ENCODE measurements at places on chromosomes 4 and X. TPM values are rescaled to one million over a fixed set of nuclear protein-coding genes. Genes with fewer than 3 reads are reported as not detected.
A peak's percentile ranks its signal among the peaks of the same experiment; 100 is the strongest.

Gene HPGD
- 1.3 TPM for total RNA-seq

Gene GUCY2F
- not detected for total RNA-seq

Gene HMGN5
- total RNA-seq = 0.05 TPM

- DNase-seq = peak; percentile 16
Measured at GRCh38 chrX:68163441-68163840, 269.9 kb downstream of the OPHN1 start.

DNA sequence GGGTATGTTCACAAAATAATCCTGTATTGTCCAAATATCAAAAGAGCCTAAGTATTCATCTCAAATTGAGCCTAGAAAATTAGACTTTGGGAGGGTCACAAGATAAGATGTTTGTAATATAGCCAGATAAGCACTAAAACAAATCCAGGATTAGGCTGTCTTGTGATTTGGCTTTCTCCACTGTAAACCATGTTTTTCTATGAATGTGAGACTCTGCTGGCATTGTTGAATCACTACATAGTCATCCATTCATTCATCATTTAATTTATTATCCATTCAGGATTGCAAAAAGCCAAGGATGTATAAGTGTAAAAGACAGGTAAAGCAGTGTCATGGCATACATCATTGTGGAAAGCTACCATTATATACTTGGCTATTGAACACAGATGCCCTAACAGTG lies 148.0 kb downstream of the GRID2 start:
- no peak for DNase-seq

DNA sequence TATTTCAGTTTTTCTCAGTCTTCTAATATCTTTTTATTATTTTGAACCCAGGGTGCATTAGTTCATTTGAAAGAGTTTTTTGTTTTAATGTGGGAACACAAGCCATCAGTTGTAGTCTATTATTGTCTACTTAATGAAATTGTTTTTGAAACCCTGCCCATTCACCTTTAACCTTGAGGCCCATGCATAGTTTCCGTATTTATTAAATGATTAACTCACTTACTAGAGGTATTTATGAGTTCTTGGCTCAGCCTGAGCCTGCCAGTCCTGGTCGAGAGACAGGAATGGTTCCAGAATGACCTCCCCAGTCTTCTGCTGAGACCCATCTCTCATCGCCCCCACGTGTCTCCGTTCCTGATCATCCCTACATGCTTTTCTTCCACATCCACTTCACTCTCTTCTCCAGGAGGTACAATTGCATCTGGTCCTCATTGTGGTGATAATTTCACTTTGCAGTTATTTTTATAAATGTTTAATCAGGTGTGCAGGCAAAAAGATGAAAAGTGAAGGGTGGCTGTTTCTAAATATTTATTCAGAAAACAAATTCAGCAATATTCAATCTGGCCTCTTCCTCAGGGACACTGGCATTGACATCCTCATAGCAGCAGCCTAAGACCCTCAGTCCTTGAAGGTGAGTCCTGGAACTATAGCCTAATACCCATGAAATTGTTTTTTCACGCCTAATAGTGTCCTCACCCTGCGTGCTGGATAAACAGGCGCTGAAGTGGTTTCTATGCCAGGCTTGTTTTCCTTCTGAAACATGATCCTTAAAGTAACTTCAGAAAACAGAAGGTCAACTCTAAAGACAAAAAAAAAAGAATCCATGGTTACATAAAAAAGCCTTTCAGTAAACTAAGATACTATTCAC lies 112.8 kb downstream of the KDR start:
- no peak for DNase-seq

- DNase-seq = no peak
Measured at GRCh38 chr4:82421796-82422560, 8.3 kb downstream of the HNRNPDL start.

DNA sequence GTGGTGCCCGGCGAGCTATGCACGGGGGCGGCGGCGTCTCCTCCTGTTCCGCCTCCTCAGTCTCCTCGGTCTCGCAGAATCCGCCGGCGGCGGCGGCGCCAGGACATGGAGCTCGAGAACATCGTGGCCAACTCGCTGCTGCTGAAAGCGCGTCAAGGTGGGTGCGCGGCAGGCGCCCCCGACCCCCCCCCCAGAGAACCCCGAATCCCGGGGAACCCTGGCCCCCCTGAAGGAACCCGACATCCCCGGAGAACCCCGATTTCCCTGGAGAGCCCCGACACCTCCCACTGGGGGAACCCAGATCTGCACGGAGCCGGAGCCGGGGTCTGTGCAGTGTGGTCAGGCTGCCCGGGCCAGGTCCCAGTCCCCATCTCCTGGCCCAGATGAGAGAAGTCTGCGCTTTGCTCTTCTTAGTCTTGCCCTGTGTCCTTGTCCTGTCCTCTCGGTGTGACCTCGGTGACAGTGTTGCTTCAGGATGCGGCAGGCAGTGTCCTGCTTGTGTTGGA lies 648 bp downstream of the GRK4 start:
- DNase-seq = no peak

DNA sequence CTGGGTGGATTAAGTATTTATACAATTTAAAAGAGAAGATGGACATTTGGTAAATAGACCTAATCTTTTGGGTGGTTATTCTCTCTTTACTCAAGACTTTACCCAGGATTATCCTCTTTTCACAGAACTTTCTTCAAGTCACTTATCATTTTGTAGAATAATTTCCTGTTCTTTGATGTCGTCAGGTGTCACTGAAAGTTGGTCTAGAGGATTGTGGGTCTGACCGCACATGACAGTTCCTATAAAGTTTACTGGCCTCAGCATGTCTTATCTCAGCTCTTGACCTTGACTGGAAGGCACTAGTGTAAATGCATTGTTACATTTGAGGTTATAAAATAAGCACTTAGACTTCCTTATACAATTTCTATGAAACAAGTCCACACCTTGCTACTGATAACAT lies 139.9 kb upstream of the SLC4A4 start:
- no peak for DNase-seq

DNA sequence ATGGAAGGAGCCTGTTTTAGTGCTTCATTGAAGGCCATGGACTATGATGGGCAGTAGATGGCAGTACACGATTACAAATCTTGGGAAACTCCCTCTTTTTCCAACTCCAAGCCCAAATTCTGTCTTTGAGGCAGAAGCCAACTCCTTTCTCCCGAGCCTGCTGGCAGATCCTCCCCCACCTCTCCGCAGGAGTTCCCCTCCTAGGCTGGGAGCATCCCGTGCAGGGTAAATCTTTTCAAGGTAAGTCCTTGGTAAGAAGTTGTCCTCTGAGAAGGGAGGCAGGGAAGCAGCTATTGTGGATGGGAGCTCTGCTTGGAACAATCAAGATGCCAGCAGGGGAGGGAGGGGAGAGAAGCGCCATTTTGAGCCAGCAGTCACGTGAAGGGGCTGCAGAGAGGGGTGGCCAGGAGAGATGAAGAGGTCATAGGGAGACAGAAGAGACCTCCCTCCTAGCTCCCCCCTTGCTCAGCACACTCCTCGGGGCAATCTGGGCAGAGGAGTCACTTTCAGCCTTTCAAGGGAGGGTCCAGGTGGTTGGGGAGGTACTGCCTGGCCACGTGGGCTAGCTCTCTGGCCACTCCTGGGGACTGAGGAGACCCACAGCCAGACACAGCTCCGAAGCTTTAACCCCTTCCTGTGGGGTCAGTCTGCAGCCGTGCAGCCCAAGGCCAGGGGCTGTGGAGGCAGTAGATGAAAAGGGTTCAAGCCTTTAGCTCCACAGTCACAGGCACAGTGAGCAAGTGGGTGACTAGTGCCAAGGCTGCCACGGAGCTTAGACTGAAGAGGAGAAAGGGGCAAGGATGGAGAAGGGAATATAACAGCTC lies 9.6 kb downstream of the CC2D2A start:
- peak; percentile 84 for DNase-seq

GRCh38 chr4:184417802-184418511 lies 56.4 kb downstream of the IRF2 start:
- peak; percentile 89 for DNase-seq

- no peak for DNase-seq
Measured at GRCh38 chrX:57519578-57520118, 72.2 kb upstream of the ZXDB start.

DNA sequence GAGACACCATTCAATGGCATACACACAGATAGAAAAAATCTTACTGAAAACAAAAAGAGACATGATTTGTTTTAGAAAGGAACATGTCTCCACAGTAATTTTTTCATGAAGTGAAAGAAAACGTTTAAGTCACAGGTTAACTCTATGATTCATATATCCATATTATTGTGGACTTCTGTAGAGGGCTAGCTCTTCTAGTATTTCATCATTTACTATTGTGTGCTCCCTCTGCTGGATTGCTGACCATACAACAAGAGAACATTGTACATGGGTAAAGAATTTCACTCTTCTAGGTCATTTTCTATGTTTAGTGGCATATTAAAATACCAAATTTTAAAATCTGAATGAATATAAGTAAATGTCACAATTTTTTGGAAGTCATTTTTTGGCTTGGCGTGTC lies 91.8 kb upstream of the POU3F4 start:
- no peak for DNase-seq

Data from A172 (cell line).